ENCODE measurements at places on chromosomes 11 and 22.

DNA sequence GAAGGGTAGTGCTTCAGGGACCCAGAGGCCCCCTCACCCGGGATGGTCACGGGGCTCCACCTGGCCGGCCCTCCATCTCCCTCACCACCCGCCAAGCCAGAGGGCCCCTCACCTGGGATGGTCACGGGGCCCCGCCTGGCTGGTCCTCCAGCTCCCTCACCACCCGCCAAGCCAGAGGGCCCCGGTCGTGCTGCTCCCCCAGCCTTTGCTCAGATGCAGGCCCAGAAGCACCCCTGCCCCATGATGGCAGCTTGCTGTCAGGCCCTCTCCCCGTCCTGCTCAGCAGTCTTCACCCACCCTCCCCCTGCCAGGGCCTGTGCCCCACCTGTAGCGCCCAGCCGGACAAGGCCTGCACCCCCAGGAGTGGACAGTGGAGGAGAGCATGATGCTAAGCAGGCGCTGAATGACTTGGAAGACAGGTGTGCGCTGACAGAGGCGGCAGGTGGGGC is 7.3 kb downstream of the DENND6B start:
- no peak for DNase-seq

DNA sequence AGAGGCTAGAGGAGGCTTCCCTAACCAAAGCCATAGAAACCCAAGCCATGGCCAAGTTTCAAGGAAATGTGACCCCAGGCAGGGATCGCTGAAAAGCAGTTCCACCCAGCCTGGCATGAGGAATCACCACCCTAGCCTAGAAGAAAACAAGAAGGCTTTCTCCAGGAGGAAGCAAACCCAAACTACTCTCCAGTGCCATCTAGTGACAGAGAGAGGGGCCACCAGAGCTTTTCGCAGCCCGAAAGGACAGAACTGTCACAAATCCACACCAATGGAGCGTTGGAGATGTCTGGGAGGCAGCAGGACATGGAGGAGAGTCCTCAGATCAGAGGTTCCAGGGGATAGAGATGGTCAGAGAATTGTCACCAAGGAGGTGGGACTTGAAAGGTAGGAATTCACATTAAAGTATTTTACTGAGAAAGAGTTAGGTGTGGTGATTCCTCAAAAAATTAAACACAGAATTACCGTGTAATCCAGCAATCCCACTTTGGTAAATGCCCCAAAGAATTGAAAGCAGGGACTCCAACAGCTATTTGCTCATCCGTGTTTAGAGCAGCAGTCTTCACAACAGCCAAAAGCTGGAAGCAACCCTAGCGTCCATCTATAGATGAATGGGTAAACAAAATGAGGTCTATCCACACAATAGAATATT is 67.3 kb upstream of the NUP50 start:
- DNase-seq = peak; percentile 63

DNA sequence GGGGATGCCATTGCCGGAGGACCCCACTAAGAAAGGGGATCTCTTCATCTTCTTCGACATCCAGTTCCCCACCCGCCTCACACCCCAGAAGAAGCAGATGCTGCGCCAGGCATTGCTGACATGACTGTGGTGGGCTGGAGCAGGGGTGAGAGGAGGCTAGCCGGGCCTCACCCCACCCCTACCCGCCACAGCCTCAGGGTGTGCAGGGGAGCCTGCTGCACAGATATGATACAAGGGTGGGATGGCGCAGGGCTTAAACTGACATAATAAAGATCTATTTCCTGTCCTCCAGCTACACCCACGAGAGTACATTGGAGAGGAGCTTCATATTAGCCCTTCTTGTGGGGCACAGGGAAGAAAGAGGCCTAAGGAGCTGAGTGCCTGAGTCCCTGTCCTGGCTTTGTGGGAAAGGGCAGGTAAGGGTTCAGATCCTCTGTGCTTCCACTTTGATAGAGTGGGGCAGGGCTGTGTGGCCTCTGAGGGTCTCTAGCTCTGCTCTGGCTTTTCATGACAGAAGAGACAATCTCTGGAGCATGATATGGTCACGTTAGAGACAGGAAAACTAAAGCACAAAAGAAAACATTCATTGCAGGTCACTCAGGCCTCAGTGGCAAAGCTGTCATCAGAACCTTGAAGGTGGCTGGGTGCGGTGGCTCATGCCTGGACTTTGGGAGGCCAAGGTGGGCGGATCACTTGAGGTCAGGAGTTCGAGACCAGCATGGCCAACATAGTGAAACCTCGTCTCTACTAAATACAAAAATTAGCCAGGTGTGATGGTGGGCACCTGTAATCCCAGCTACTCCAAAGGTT is 12.4 kb downstream of the UCP2 start:
- DNase-seq = no peak

DNA sequence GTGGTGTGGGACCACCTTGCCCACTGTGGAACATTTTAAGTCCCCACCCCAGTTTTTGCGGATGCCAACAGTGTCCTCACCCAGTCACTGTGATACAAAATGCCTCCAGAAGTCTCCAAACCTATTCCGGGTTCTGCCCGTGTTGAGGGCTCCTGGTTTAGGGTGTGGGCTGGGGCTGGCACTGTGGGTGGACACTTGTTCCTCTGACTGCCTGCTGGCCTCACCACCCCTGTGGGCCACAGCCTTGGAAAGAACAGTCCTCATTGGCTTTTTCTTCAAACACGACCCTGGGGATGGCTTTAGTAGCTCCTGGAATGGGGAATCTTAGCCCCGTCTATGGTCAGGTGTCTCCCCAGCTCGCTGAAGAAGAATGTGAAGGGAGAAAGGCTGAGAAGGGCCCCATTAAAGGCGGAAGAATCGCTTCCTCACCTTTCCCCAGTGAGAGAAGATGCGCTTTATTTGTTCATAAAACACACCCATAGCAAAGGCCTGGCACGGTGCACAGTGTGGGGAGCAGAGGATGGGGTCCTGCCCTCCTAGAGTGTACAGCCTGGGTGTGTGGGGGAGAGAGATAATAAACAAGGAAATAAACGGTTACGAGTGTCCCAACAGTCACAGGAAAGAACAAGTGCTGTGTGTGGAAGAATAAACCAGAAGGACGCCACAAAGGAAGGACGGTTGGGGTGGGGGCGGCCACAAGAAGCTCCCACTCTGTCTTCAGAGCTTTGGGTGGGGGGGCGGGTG is 91.6 kb upstream of the SLC22A12 start:
- no peak for DNase-seq

DNA sequence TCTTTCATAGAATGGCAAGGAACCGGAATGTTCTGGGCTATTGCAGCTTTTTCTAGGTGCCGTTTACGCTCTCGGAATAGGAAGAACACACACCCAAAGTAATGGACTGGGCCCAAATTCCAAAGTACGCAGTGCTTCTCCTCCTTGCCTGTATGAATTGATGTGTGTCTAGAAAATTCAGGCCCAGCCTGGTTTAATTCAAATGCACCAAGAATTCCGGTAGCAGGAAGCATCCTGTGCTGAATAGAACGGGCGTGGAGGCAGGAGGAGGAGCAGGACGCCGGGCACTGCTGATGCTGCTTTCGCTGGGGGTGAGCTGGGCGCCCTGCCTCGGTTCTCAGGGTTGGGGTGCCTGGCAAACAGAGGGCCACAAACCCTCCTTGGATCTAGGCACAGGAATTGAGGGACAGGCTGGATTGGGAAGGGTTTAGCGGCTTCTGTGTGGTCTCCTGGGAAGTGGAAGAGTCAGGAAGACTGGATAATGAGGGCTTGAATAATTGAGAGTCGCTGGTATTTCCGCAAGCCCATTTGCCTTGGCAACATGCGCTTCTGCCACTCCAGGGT is 2.0 kb downstream of the PARVB start:
- no peak for DNase-seq

- no peak for DNase-seq
These were observed 132.6 kb downstream of the MIAT start for GRCh38 chr22:26789951-26790350.

DNA sequence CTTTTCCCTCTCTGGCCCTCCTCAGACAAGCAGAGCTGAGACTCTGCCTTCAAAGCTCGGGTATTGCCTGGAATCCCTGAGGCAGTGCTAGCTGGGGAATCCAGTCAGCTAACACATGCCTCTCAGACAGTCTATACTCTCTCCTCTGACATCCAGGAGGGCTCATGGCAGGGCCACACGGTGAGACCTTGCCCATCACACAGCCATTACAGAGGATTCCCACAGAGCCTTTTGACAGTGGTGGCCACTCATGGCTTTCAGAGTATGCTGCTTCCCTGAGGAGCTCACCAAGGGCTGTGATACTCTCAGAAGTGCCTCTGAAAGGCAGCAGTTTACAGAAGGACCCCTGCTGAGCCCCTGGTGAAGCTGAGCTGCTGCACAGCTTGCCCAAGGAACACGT is 165.3 kb downstream of the RRAS2 start:
- DNase-seq = no peak

DNA sequence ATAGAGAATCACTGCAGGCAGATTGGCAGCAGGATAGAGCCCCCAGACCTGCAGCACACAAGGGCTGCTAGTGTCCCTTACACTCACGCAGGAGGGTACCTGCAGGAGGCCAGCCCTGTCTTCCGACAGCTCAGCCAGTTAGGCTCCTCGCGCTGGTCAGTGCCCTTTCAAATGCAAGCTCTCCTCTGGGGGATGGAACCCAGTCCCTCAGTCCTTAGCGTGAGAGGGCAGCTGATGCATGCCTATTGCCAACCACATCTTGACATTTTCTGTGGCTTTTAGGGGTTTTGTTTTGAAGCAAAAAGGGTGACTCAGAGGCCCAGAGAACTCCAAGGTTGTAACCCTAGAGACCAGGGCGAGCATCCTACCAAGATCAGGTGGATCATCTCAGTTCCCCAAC is 40.0 kb downstream of the WNT11 start:
- DNase-seq = no peak

- DNase-seq = no peak
These were observed 59.4 kb downstream of the OTOG start for GRCh38 chr11:17606233-17607082.

DNA sequence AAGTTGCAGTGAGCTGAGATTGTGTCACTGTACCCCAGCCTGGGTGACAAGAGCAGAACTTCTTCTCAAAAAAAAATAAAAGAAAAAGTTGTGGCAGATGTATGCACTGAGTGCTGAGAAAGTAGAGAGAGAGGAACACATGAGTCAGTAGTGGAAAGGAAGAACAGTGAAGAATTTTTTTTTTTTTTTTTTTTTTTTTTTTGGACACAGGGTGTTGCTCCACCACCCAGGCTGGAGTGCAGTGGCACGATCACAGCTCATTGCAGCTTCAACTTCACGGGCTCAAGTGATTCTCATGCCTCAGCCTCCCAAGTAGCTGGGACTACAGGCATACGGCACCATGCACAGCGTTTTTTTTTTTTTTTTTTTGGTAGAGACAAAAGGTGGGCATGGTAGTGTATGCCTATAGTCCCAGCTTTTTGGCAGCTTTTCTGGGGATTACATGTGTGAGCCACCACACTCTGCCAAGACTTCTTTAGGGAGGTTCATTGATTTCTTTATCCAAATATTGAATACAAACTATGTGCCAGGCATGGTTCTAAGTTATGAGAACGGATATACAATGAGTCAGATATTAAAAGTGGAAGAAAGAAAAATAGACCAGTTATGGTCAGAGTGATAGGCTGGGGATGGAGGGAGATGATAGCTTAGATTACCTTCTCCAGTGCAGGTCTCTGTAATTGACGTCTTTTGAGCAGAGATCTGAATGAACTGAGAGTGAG is 62.0 kb downstream of the YAP1 start:
- no peak for DNase-seq

GRCh38 chr11:17457396-17458173 is 19.1 kb downstream of the ABCC8 start:
- DNase-seq = no peak

DNA sequence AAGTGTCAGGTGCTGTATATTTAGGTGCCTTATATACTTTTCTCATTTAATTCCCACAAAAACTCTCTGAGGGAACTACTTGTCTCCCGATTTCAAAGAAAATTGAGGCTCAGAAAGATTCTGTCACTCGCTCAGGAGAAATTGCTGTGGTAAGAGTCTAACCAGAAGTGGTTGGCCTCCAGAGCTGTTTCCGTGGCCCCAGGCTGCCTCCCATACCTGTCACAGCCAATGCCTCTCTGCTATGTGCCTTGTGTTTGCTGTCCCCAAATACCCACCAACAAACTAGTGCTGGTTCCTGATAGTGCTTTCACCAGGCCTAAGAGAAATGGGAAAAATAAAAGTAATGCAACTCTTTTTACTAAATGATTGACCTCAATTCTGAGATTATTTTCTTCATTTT is 21.0 kb upstream of the TMEM86A start:
- no peak for DNase-seq

GRCh38 chr22:44242946-44243724 is 62.4 kb downstream of the PARVG start:
- no peak for DNase-seq

DNA sequence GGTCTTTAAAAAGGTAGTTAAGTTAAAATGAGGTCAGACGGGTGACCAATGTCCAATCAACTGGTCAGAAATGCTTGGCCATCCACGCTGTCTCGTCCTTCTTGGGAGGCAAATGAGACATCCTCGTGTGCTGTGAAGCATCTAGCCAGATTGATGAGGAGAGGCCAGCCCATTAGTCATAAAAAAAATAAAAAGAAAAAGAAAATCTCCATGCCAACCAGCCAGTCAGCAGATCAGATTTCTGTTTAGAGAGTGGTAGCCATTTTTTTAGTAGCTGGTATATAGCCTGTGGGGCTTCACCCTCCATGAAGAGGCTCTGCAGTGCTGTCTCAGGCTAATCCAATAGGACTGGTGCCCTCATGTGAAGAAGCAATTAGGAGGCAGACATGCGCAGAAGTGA is 343.1 kb upstream of the SYN3 start:
- no peak for DNase-seq

DNA sequence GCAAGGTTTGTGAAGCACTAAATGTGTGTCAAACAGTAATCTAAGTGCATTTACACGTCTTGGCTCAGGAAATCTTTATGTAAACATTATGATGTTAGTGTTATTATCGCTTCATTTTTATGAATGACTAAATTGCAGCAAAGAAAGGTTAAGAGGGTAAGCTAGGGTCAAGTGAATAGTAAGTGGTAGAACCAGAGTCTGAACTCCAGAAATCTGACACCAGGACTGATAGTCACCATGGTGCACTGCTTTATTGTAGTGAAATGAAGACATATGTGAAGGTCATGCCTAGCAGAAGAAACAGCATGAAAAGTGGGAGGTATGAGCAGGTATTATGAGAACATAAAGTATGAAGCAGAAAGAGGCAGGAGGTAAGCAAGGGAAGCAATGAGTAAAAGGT is 368.7 kb upstream of the TENM4 start:
- no peak for DNase-seq

DNA sequence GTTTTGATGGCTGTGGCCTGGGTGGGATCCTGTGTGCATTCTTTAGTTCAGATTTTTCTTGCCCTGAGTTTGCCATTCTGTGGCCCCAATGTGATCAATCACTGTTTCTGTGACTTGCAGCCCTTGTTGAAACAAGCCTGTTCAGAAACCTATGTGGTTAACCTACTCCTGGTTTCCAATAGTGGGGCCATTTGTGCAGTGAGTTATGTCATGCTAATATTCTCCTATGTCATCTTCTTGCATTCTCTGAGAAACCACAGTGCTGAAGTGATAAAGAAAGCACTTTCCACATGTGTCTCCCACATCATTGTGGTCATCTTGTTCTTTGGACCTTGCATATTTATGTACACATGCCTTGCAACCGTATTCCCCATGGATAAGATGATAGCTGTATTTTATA is 620 bp downstream of the OR4C16 start:
- DNase-seq = no peak

GRCh38 chr11:120188811-120189455 is 21.9 kb upstream of the OAF start:
- DNase-seq = no peak

- no peak for DNase-seq
These were observed 27.5 kb upstream of the ZDHHC13 start for GRCh38 chr11:19089421-19089820.

- no peak for DNase-seq
These were observed 124.0 kb upstream of the RCN1 start for GRCh38 chr11:31966846-31967245.

All from stimulated activated CD4-positive, alpha-beta T cell treated with anti-CD3 and anti-CD28 coated beads, Interleukin-2, amount 100 ng/mL, for 24 hours (primary cell).